Neural crest cell (in vitro differentiated cells): ENCODE measurements at places on chromosomes 12 and 14. TPM values are rescaled to one million over a fixed set of nuclear protein-coding genes. Genes with fewer than 3 reads are reported as not detected.

FGF6 gene
- total RNA-seq: not detected in 2 replicates

PZP gene
- not detected in 2 replicates for total RNA-seq

LRP1-AS gene
- not detected in 2 replicates for total RNA-seq

GRCh38 chr12:67994046-67994445 lies 4.8 kb downstream of the IFNG-AS1 start:
- no peak for DNase-seq

GRCh38 chr12:24034894-24035293 lies 85.4 kb upstream of the SOX5 start:
- DNase-seq: no peak

GRCh38 chr12:19458733-19459132 lies 19.4 kb downstream of the AEBP2 start:
- DNase-seq: no peak

- peak; percentile 41 for DNase-seq
These were observed 67.8 kb upstream of the CAPRIN2 start for GRCh38 chr12:30822385-30823155.

DNA sequence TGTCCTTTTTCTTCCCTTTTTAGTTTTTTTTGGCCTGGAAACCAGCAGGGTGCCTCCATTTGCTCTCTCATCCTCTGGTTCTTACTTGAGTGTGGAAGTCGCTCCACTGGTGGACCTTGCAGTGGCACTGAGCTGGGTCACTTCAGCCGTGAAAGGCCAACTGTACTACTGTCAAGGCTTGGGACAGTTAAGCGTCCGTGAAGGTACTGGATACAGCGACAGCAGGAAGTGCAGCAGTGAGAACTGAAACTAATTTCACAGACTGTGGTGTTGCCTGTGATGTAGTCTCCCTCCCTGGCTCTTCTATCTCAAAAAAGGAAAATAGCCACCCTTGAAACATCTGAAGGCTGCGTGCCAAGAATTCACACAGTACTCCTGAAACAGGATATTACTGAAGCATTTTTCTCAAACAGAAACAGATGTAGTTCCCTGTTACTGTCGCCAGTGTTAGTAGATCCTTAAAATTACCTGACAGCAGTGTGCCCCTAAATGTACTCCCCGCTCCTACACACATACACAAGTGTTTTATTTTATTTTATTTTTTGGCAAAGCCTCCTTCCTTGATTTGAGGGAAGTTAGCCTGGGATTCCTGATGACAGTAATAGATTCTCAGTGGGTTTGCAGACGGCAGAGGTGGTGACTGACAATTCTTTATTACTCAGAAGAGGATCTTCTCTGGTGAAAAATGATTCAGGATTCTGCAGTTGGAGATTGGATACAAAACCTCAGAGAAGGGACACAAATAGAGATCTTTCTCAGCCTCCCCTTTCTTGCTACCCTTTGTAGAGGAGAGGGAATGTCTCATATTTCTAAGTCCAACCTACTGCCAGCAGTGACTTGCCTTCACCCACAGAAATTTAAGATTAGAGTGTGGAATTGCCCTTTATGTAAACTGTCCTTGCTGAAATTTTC lies 4.4 kb downstream of the SUSD6 start:
- no peak for DNase-seq

DNA sequence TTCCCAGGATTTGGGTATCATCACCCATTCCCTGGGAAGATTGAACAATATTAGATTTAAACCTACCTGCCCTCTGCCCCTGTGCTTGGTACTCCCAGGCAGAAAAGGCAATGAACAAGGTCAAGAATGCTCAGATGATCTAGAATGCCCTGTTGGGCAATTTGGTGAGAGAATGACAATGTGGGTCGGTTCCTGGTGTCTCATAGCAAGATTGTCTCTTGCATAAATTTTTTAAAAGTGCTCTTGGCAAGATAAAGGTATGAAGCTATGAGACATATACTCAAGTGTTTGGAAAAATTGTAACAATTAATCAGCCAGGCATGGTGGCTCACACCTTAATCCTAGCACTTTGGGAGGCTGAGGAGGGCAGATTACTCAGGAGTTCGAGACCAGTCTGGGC lies 86.0 kb upstream of the OTX2 start:
- no peak for DNase-seq
